Aorta (tissue), 5 donors: ENCODE measurements at places on chromosomes 16 and 17.
A peak's percentile ranks its signal among the peaks of the same experiment; 100 is the strongest.

DNA sequence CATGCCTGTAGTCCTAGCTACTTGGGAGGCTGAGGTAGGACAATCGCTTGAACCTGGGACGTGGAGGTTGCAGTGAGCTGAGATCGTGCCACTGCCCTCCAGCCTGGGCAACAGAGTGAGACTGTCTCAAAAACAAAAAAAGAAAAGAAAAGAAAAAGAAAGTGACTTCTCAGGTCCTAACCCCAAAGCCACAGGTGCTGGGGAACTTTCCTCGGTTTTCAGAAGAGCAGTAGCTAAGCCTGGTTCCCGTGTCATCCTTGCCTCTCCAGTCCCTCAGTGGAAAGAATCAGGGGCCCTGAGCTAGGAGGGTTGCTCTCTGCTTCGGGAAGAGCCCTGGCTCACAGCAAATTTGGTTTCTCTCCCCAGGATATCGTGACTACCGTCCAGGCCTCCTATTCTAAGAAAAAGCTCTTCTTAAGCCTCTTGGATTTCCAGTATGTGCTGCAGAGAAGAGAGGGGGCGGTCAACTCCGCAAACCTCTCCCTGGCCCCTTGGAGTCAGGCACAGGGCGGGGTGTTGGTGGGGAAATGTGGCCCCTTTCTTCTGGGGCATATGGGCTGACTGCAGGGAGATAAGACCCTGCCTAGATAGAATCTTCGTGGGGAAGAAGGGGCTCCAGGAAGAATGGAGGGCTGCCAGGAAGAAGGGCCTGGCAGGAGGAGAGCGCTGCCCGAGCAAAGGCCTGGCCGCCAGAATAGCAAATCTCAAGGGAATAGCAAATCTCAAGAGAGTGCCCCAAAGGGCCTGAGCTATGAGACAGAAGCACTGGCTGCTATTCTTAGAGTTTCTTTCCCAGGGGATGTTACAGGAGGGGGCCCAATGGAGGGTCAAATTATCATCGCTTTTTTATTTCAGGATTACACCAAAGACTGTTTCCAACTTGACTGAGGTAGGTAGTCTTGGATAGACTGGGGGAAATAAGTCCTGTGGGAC lies 8.3 kb upstream of the NLRC5 start:
- DNase-seq = no peak

GRCh38 chr17:80356231-80356856 lies 58.6 kb upstream of the ENDOV start:
- DNase-seq = no peak

- DNase-seq = no peak
Observed at GRCh38 chr17:28043741-28044140, 1.3 kb downstream of the NLK start.

GRCh38 chr16:77675464-77676324 lies 46.6 kb upstream of the NUDT7 start:
- DNase-seq = no peak

DNA sequence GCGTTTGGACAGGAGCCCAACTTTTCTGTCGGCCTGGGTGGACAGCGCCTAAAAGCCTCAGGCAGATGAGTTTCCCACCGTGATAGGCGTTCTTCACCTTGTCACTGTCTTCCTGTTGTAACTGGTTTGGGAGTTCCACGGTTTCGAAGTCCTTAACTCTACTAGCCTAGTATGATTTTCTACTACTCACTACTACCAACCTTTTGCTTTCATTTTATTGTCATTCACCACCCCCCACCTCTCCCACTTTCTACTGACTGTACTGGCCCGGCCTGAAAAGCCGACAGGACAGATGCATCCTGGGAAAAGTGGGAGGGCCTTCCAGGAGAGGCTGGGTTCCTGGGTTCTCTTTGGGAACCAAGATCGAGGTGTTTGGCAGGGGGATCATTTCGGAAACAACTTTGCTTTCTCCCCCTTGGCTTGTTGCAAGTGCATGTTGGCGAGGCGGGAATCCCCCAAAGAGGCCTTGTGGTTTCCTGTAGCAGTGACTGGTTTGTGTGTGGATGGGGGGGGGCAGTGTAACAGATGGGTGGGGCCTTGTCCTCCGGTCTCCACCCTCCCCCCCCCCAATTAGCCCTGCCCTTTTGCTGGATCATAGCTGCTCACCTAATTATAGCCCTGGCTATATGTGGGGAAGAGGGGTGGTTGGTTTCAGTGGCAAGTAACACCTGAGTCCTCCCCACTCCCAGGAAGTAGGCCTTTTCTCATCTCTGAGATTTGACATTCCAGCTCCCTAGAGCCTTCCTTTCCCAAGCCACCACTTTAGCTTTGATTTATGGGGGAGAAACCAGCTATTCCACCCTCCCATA lies 1.4 kb downstream of the EIF5A start:
- DNase-seq = no peak

DNA sequence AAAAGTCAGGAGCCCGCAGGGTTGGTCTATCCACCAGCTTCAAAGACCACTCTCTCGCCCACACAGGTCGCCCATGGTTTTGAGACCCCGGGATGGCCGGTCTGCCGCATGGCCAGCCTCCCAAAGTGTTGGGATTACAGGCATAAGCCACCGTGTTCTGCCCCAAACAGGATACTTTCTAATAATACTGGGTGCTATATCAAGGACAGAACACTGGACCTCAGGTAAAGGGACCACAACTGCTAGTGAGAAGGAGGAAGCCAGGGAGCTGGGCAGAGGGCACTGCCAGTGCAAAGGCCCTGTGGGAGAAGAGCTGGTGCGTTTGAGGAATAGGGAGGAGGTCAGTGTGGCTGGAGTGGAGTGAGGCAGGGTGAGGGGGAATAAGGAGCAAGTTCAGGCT lies 34.1 kb downstream of the IL21R start:
- peak; percentile 21 for DNase-seq

DNA sequence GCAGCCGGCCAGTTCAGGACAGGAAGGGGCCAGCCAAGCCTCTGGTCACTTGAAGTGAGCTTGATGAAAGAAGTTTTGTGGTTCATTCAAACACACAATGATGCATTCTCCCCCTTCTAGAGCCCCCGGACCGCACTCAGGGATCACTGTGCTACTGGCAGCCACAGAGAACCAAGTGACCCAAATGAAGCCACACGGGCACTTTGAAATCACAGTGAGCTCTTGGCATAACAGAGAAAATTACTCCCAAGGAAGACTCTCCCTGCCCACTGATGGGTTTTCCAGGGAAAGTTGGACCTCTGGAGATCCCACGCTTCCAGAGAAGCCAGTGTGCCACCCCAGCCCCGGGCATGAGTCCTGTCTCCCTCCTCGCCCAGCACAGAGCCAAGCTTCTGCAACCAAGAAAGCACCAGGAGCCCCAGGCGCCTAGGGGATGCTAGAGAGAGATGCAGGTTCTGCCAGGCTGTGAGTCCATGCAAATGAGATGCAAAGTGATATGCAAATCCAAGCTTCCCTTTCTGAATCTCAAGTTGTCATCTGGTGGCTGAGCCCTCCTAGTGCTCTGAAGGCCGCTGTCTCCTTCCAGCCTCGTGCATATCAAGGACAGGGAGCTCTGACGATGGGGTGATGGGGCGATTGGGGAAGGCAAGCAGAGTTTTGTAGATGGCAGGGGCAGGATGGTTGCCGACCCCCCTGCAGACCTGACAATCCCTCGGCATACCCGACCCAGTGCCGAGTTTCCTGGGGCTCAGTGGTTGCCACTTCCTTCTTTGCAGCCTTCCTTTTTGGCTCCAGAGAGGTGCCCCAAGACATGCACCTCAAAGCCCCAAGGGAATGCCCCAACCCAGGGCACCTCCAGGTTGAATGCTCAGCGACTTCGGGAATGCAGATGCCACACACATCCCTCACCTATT lies 59.7 kb upstream of the TNRC6C start:
- peak; percentile 54 for DNase-seq

GRCh38 chr16:80948886-80949493 lies 57.7 kb downstream of the CMC2 start:
- peak; percentile 84 for DNase-seq

- DNase-seq = peak; percentile 80
Observed at GRCh38 chr16:10752843-10753523, 9.3 kb downstream of the NUBP1 start.

DNA sequence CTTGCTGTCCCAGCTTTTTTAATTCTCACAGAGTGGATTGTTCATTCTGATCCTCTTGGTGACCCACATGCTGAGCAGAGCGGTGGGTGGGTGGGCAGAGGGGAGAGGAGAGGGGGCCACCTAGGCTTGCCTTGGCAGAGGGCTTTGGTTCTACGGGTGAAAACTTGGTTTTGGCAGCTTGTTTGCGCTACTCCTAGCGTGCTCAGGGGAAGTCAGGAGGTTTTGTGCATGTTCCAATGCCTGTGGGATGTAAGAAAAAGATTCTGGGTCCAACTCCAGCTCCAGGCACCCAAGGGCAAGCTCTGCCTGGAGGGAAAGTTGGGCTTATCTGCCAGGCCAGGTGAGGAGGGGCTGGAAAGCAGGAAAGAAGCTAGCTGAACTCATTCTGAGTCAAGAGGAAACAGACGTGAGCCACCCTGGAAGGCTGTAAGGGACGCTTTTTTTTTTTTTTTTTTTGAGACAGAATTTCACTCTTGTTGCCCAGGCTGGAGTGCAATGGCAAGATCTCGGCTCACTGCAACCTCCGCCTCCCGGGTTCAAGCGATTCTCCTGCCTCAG lies 169.1 kb downstream of the WSCD1 start:
- no peak for DNase-seq

DNA sequence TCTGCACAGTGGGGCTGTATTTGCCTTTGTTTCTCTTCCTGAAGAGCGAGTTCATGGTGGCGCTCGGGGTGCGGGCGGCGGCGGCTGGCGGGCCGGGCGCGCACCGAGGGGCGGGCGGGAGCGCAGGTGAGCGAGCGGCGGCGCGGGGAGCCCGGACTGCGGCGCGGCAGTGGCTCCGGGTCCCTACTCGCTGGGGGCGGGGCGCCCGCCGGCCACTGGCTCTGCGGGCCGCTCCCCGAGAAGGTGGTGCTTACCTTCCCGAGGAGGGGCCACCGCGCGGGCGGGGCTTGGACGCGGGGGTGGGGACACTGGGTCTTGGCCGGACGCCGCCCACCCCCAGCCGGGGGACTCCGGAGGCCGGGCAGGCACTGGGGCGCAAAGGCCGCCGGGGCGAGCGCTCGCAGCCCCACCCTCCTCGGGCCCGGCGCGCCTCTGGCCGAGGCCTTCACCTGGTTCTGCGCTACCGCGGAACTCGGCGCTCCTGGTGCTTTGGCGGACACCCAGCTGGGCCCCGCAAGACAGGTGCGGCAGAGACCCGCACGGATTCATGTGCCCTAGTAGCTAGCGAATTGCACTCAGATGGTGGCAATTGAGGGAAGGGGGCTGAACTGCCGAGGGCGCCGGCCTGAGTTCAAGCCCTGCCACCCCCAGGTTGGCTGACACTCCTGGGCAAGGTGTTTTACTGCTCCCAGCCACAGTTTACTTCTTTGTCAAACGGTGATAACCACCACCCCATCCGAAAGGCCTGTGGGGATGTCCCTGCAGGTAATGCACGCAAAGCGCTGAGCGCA lies at the start of gene PPL:
PPL (minus strand) TSS at position 158 of the 791 bp plus-strand sequence; CDS start at position 55, 103 bp downstream.
- DNase-seq = no peak
